ENCODE measurements at places on chromosomes 12 and 14.

- no peak for DNase-seq
These were observed 6.3 kb upstream of the NRIP2 start for GRCh38 chr12:2841056-2841650.

DNA sequence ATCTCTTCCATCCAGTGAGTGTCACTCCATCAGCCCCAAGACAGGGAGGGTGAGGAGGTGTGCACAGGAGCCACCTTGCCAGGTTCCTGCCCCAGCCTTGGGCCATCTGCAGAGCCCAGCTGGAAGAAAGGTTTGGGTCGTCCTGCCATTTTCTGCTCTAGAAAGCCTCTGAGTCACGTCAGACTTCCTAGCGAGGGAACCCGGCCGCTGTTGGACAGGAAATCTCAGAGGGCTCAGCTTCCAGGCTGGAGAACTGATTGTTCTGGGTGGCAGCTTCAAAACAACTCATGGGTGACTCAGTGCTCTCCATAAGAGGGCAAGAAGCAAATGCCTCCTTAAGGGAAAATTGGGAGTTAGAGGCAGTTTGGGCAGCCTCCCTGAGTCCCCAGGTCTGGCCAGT, 16.6 kb downstream of the HIP1R start:
- no peak for DNase-seq

DNA sequence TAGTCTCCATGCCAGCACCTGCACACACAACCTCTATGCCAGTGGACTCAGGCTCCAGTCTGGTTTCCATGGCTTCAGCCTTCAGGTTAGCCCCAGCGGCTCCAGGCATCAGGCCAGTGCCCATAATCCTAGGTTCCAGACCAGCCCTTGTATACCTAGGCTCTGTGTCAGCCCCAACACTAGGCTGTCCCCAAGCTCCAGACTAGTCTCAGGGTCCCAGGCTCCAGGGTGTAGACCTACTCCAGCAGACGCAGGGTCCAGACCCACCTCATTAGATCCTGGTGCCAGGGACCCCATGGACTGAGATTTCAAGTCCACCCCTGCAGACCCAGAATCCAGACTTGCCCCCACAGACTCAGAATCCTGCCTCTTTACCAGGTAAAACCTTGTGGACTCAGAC, 275.9 kb downstream of the SLC16A7 start:
- no peak for DNase-seq

- no peak for DNase-seq
These were observed 94.7 kb downstream of the TSPAN8 start for GRCh38 chr12:71063087-71063486.

DNA sequence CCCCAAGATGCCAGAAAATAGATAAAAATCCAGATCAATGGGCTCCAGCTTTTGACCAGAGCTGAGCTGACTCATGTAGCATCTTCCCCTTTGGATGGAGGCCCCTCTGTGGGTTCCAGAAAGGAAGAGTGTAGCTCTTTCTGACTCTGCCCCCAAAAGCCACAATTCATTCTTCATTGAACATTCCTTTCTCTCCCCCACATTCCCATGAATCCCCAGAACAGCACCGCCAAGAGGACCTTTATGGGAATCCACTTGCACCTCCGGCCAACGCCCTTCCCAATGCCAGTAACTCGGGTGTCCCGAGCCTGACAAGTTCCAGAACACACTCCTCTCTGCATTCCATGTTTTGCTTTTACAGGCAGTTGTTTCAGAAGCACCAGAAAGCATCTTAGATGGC, 210.6 kb upstream of the DIO3 start:
- no peak for DNase-seq

- DNase-seq, result no peak
These were observed 79.8 kb downstream of the PCNX1 start for GRCh38 chr14:70987041-70987440.

DNA sequence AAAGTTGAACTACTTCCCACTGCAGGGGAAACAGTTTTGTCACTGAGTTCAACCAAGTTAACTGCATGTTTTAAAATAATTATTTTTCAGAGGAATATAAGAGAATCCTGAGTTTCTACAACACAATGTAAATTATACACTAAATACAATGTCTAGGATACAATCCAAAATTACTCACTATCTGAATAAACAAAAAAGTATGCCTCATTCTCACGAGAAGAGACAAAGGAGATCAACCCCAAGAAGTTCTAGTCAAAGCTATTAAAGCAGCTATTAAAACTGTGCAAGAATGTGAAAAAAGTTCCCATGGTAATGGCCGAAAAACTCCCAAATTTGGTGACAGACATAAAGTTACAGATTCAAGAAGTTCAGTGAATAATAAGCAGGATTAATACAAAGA, 8.8 kb upstream of the KCNK13 start:
- no peak for DNase-seq

DNA sequence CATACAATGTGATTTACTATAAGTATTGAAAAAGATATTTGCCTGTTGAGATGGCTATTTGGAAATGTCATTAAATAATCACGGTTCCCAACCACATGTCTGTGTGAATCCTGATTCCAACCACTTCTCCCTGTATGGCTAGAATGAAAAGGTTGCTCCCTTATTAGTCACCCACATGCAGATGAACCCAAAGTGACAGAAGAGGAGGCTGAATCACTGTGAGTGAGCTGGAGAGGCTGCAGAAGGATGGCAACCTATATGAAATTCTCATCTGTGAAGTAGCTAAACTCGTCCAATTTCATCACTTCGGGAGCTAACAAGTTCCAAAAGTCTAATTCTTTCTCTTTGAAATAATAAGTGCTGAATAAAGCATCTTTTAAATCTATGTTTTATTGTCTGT, 300.5 kb downstream of the PRKD1 start:
- no peak for DNase-seq

- DNase-seq, result no peak
These were observed 62.4 kb downstream of the PPM1A start for GRCh38 chr14:60311417-60311816.

DNA sequence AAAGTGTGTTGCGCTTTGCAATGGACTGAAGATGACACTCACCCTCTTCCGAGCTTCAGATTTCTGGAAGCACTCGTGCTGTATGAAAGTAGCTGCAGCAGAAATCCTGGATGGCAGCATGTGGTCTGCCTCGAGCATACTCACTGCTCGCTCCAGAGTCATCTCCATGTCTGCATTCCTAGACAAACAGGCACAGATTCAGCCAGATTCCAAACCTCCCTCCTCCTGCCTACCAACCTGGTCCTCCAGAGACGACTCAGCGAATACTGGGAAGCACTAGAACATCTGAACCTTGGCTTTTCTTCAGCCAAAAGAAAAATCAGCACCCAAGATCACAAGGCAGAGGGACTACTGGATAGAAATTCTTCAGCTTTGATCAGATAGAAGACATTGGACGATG, 27.7 kb downstream of the PKP2 start:
- DNase-seq, result no peak

- DNase-seq, result no peak
These were observed 43.4 kb downstream of the SMIM41 start for GRCh38 chr12:52122904-52123303.

DNA sequence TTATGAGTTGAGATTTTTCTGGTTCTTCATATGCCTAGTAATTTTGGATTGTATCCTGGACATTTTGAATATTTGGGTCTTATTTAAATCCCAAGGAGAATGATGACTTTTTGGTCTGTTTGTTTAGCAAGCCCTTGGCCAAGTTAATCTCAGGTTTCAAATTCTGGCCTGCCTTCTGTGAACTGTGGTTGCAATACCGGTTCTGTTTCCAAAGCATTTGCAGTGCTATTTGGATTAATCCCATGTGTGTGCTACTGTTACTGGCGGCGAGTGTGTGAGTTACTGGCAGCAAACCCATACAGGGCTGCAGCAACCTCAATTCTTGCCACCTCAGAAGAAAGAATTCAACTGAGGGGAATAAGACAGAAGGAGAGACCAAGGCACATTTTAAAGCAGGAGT, 51.1 kb downstream of the TMEM260 start:
- no peak for DNase-seq

DNA sequence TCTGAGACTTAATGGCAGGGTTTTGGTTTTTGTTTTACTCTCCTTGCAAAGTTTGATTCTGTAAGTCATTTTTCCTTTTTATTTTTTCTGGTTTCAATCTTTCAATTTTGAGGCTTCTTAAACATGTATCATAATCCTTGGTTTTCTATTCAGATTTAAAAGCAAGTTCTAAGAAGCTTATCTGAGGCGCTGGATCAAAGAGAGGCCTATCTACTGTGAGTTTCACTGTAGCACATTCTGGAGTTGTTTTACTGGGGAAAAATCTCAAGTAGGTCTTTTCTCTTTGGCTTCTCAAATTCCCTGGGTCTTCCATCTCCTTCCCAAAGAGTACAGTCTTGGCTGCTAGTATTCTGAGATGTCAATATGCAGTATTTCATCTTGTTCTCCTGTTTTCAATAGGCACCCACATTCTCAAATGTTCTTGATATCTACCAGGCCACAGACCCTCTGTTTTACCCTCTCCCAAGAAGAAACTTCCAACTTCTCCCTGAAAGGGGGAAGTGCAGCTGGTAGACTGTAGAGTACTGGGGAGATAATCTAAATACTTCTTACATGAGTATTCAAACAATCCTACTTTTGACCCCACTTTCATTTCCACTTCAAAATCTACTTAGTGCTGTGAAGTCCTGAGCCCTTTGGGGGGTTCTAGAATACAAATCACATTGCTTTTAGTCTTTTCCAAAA, 10.9 kb upstream of the CATSPERB start:
- no peak for DNase-seq

DNA sequence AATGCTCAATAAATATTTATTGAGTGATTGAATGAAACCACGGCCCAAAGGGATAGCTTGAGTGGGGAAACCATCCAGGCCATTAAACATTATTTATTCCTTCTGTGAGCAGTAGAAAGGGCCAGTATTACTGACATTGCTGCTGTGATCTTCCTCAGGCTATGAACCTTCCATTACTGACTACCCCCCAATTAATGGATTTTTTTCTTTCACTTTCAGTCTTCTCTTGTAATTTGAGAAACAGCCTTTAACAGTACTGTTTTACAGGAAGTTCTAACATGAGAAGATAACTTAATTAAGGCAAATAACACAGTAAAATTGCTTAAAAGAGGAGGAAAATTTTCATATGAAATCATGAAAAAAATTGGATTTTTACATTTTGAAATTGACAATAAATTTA, 629.5 kb downstream of the TRHDE start:
- no peak for DNase-seq

DNA sequence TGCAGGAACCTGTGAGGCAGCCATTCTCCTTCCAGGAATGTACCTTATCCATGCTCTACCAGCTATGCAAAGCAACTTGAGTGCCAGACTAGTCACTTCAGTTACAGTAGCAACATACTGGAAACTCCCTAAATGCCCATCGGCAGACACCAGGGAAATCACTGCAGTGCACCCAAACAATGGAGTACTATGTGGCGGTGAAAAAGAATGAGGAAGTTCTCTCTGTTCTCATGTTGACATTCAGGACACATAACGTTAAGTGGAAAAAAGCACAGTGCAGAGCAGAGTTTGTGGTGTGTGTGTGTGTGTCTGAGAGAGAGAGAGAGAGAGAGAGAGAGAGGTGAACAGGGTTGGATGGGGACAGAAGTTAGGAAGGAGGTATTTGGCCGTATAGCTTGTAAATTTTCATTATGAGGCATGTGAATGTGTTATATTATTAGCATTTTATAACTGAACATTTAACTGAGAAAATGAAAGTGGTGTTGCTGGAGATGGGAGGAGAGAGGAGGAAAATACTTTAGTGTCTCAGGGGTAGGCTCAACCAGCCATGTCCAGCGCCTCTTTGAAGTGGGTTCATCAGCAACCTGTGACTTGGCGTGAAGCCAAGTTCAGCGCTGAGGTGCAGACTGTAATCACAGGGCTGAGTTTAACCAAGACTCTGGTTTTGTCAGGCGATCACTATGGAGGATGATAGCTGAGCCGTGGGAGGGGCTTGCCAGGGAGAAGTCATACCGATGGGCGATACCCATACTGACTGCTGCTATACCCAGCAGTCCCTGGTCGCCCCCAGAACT, 17.3 kb downstream of the TNFAIP2 start:
- no peak for DNase-seq

DNA sequence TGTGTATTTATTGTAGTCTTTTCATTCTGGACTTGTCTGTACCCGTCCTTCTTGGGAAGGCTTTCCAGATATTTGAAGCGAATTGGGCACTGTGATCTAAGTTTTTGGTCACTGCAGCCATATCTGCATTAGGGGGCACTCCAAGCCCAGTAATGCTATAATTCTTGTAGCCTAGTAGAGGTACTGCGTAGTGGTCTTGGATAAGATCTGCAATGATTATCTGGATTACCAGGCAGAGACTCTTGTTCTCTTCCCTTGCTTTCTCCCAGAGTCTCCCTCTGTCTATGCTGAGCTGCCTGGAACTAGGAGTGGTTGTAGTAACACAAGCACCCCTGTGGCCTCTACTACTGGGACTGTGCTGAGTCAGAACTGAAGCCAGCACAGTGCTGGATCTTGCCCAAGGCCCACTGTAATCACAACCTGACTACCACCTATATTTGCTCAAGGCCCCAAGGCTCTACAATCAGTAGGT, 30.0 kb downstream of the SLC38A2 start:
- DNase-seq, result no peak

DNA sequence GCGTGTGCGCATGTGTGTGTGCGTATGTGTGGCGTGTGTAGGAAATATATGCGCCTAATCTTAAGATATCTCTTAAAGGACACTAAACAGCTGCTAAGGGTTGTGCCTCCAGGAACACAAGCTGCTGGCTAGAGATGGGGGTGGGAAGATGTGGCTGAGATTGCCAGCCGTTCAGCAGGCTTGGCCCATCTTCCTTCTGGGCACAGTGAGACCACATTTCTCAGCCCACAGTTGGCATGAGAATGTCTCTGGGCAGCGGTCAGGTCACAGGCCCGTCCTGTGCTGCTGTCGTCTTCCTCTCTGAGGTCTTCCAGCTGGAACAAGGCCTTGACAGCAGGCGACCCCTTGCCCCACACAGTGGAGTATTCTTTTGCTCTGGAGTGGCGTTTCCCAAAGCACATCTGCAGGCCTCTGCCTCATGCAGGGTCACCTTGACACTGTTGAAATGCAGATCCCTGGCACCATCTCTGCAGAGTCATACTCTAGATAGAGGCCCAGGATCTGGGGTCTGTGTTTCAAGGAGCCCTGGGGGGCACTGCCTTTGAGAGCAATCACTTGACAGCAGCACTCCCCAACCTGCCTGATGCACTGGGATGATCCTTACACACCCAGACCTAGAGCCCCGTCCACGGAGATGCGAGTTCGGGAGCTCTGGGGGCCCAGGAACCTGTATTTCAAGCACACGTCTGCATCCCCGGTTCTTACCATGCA, 335.5 kb upstream of the SFSWAP start:
- DNase-seq, result no peak

DNA sequence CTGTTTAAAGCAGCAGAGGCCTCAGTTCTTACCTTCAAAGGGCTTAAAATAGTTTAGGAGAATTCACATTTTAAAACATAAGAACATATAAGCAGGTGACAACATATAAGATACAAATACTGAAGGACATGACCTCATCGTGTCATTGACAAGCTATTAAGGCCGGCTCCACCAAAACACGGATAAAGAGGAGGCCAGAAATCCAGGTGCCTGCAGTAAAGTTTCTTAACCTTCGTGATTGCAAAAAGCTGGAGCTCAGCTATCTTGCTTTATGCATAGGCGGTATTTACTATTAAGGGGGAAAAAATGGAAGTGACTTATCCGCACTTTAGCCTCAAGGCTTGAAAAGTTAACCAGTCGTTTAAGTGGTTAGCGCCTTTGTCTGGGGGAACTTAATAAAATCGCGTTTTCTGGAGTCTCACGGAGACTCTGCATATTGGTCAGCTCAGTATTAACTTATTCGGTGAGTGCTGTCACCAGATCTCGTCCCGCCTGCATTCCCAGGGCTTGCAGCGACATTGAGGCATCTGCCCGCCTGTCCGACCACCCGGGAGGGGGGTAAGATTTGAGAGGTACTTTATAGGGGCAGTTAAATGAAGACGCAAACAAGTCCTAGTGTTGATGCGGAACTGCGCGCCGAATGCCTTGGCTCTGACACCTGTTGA, 1.1 kb upstream of the SP1 start:
- no peak for DNase-seq

Measured in stimulated activated CD8-positive, alpha-beta memory T cell treated with anti-CD3 and anti-CD28 coated beads, Interleukin-12 subunit alpha, Interleukin-12 subunit beta, amount 100 ng/mL, for 4 hours (primary cell).